ENCODE measurements at places on chromosomes 6 and 20. TPM values are rescaled to one million over a fixed set of nuclear protein-coding genes. Genes with fewer than 3 reads are reported as not detected.

- no peak for DNase-seq
Observed at GRCh38 chr20:2606507-2607006, 45.9 kb upstream of the NOP56 start.

DNA sequence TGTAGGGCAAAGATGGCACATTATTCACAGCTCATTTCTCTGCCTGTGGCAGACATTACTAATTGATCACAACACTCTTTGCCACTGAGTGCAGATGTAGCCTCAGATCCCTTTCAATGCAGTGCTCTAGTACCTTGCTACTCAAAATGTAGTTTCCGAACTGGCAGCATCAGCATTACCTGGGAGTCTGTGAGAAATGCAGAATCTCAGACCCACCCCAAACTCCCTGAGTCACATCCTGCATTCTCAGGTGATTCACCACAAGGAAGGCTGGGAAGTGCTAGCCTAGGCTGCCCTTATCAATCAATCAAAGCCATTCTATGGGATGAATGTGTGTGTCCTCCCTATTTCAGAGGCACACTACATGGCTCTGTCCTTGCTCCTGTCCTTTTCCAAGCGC, 58.5 kb downstream of the PCNA start:
- no peak for DNase-seq

DNA sequence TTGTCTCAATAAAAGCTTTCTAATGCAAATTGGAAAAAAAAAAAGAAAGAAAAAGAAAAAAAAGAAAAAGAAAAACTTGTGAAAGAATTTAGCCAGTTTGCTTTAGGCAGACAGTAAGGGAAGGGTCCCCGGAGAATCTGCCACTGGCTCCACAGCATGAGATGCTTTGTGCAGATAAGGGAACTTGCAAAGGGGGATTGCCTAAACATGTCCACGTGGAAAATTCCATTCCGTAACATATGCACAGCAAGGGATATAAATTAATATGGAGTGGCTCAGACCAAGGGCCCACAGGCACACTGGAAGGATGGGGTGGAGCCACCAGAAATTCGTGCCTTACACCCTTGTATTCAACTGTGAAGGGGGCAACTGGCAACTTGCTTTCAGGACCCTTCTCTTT, 45.4 kb downstream of the MKKS start:
- no peak for DNase-seq

DNA sequence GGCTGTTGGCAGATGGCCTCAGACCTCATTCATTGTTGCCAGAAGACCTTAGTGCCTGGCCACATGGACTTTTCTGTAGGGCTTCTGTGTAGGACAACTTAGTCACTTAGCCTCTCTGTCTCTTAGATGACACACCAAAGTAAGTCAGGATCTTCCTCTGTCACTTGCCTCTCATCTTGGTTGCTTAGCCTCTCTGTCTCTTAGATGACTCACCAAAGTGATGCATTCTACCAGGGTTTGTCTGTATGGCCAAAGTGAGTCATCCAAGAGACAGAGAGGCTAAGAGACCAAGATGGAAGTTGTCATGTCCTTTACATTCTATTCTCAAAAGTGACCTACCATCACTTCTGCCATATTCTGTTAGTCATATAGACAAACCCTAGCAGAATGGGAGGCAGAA, 255.9 kb upstream of the DEFB112 start:
- no peak for DNase-seq

- DNase-seq: no peak
Observed at GRCh38 chr20:1669304-1669703, 11.7 kb upstream of the SIRPG start.

DNA sequence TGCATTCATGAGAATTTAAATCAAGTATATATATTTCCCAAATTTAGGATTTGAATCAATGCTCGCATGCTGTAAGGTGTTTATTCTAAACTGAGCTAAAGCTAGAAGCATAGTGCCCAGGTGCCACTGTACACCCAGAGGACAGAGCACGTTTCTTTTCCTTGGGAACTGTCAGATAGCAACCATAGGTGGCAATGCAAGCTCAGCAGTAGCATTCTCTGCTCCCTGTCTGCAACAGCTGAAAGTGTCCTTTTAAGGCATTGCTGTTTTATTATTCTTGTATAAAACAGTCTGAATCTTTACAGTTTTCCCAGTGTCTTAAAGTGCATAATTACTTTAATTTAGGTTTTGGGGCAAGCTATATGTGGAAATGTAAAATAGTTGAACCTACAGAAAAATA, 443.4 kb upstream of the MMS22L start:
- DNase-seq: no peak

GRCh38 chr6:111994791-111995190, 59.1 kb upstream of the CCN6 start:
- DNase-seq: no peak

DNA sequence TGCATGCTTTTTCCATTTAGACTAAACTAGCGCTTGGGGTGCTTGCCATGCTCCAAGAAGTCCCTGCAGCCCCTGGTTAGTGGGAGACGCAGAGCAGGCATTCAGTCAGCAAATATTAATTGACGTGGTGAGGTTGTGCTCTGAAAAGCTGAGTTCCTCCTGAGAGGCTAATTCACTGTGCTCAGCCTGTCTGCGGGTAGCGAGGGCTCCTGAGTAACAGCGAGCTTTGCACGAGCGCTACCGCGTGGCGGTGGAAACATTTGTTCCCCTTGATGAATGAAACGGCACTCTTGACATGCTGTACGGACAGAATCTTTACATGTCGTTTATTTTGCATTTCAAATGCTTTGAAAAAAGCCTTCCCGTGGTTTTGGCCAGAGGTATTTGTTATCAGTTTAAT, 170.6 kb upstream of the AGPAT4 start:
- peak; percentile 33 for DNase-seq

DNA sequence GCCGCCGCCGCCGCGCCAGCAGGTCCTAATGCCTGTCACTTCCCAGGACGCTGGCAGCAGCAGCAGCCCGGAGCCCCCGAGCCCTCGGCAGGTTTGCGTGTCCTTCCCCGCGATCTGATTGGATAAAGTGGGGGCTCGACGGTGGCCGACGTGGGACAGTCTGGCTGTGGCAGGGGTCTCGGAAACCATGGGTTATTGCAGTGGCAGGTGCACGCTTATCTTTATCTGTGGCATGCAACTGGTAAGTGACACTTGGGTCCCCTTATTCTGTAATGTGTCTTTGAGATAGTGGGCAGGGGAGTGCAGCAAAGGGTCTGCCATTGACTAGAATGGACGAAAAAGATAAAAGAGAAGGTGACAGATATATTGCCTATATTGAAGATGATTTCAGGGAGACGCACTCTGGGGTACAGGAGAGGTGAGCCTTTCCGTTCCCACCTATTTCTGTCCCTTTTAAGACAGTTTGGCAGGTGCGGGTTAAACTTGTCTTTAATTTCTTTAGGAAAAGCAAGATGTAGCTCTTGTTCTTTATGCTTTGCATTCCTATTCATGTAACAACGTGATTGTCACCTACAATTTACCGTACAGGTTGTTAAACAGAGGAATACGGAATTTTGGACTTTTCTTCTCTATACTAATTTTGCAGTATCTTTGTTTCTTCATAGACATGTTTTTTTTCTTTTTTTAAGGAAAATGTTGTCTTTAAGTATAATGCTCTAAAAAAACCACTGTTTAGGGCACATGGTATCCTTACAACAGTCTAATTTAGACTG, 535 bp downstream of the NKAIN2 start:
- no peak for DNase-seq

GRCh38 chr20:9144643-9145042, 75.8 kb downstream of the PLCB4 start:
- no peak for DNase-seq

DNA sequence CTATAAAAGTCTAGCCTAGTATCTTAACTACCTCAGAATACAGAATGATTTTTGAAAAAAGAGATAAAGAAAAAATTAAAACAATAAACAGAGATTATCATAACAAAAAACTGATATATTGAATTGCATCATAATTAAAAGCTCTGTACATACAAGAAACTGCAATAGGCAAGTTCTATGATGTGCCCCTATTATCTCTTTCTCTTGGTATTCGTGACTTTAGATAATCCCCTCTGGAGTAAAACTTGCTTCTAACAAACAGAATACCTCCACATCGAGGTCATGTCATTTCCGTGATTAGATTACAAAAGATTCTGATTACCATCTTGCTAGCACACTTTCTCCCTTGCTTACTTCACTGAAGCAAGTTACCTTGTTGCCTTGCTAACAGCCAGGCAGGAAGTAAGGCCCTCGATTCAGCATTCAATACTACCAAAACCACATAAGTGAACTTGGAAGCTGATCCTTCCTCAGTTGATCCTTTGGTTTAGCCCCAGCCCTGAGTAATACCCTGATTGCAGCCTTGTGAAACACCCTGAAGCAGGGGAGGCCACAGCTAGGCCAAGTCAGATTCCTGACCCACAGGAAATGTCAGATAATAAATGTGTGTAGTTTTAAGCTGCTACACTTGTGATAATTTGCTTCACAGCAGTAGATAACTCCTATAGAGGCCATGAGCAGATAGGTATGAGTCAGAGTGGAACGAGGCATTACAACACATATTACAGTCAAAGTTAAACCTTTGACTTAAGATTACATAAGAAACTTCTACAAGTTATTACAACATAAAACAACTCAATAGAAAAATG, 53.7 kb upstream of the TMX4 start:
- no peak for DNase-seq

DNA sequence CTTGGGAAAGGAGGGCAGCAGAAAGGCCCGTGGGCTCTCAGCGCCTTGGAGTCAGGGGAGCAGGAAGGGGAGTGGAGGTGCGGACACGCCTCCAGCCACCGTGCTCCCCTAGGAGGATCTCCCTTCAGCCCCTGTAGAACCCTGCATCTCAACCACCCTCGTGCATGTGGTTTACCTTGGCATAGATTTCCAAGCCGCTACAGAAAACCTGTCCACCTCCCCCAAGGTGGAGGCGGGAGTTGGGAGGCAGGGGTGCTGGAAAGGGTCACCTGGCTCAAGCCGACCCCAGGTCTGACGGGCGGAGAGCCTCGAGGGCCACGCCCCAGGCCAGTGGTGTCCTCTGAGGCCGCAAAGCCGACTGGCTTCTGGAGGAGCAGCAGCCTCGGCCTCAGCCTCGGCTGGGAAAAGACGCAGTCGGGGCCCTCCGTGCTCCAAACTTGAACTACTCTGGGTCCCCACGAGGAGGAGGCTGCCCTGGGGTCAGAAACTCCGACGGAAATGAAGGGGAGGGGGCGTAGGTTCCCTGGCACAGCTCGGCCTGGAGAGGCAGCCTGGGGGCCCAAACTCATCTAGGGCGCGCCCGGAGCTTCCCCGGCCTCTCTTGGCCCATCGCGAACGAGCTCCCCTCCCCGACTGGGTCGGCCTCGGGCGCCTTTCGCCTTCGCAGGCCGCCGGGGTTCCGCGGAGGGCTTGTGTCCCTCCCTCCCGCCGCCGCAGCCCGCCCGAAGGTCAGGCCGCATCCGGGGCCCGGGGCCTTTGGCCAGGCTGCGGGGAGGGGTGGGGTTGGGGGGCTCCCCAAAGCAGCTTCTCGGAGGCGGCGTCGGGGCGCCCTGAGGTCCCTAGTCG, 6.3 kb upstream of the FOXF2 start:
- DNase-seq: no peak

DNA sequence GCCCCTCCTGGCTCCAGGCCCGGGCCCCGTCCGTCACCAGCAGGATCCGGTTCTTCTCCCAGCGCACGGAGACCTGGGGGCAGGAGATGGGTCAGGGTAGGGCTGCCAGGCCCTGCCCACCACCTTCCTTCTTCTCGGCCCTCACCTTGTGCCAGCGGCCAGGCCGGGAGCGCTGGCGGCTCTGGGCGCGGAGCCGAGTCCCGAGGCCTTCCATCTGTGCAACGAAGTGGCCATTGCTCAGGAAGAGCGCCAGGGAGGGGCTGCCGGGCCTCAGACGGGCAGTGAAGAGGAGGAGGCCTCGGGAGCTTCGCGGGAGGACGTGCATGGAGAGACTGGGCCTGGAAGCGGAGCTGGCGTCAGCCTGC, 7.9 kb downstream of the ADRM1 start:
- no peak for DNase-seq

DNA sequence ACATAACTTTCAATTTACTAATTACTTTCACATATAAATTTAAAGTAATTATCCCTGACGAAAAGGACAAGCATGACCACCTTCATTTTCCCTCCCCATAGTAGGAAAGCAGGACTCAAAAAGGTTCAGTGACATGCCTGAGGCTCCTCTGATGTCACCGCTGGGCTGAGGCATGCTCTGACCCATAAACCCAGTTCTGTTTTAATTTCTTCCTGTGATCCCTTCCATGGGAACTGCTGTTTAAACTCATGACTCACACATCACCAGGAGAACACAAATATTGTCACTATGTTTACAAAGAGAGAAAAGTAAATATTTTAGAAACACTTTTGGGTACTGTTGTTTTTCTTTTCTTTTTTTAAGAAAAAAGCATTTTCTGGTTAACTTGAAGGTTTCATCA, 38.0 kb upstream of the NR2E1 start:
- DNase-seq: no peak

DNA sequence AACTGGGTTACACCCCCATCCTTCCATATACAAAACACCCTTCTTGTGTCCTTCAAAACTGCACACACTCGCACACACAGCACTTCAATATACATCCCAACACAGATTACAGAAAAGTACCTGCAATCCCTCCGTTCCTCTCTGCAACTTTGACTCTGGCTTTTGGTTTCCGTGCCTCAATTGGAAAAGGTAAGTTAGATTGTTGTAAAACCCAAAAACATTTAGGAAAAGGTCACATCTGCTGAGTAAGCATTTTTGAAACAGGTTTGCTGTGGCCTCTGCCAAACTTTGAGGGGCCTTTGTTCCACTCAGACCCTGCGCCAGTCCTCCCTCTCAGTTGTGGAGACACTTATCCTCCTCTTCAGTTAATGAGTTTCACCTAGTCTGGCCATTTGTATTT, 4.2 kb downstream of the NKX2-4 start:
- no peak for DNase-seq

DNA sequence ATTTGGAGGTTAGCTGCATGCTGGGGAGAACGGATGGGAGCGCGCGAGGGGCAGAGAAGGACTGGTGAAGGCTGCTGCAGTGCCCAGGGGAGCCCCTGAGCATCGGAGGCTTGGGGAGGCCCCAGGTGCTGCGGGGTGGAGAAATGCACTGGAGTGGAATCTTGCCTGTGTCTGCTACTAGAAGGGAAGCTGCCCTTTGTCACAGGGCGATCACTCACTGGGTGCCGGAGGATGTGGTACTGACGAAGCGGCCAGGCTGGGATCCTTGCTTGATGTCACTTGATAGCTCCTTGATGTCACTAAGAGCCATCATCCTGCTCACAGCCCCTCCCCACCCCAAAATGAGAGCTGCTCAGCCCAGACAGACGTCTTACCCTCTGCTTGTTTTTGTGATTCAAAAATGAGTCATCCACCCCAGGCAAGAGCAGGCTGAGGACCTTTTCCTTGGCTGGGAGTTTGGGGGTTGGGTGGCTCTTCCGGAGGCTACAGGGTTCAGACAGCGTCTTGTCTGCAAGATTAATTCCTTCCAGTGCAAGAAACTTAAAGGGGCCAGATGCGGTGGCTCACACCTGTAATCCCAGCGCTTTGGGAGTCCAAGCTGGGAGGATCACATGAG, 62.6 kb upstream of the PMEPA1 start:
- DNase-seq: peak; percentile 43

- DNase-seq: peak; percentile 35
Observed at GRCh38 chr6:122400121-122400450, 634 bp downstream of the HSF2 start.

Gene HTR1E
- total RNA-seq: not detected

Gene TIAM2
- 7.1 TPM for total RNA-seq

Gene SLC17A1
- not detected for total RNA-seq

Gene ERVFRD-1
- total RNA-seq: not detected

Gene PROKR2
- not detected for total RNA-seq

Gene GFOD1
- 12.3 TPM for total RNA-seq

Gene TBCC
- total RNA-seq: 16.0 TPM

Gene ABHD16B
- total RNA-seq: not detected

Gene SLC22A3
- not detected for total RNA-seq

Gene EXOC2
- 29.9 TPM for total RNA-seq
